ENCODE measurements at places on chromosomes 1 and 21. TPM values are rescaled to one million over a fixed set of nuclear protein-coding genes. Genes with fewer than 3 reads are reported as not detected.

ERICH3 gene
- total RNA-seq = not detected

OLFML2B gene
- total RNA-seq = not detected

XKR8 gene
- total RNA-seq = 3.6 TPM

TENT5C gene
- total RNA-seq = 13.6 TPM

SLC45A1 gene
- 0.56 TPM for total RNA-seq

VSIG8 gene
- total RNA-seq = not detected

All from activated CD8-positive, alpha-beta T cell treated with anti-CD3 and anti-CD28 coated beads for 36 hours (primary cell).